Pons (tissue), 1 donor: ENCODE measurements at places on chromosomes 11 and 22.

- no peak for DNase-seq
Measured at GRCh38 chr11:120925944-120926343, 98.0 kb upstream of the TBCEL start.

DNA sequence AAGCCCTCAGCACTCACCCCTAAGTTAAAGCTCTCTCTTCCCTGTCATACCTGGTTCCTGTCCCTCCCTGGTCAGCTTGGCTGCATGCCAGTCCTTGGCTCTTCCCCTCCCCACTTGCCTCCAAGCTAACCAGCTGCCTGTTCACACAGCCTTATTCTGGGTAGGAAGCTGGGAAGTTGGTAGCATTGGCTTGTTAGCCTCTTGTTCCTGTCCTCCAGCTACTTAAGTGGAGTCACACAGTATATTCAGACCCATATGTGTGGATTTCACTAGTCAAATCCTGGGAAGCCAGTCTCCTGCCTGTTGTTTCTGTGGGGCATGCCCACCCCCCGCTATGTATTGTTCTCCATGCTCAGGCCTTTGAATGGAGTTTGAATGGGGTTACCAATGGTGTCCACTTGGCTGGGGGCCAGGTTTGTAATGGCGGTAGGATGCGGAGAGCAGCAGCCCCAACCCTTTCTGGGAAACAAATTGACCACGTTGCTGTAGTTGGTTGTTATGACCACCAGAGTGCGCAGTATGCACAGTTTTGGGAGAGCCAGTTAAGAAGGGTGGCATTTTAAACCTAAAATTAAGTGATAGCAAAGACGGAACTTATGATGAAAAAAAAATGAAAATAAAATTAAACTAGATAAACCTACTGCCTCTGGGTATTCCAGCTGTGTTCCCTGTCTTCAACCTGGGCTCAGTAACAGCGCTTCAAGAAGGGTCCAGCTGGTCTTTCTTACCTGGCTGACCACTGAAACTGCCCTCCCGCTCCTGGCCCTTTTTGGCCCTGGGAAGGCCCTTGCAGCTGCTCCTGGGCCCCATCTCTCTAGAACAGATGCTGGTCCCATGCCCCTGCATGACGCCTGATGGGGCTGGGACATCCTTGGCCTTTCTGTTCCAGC lies 10.7 kb upstream of the RPS3 start:
- DNase-seq: peak; percentile 82

DNA sequence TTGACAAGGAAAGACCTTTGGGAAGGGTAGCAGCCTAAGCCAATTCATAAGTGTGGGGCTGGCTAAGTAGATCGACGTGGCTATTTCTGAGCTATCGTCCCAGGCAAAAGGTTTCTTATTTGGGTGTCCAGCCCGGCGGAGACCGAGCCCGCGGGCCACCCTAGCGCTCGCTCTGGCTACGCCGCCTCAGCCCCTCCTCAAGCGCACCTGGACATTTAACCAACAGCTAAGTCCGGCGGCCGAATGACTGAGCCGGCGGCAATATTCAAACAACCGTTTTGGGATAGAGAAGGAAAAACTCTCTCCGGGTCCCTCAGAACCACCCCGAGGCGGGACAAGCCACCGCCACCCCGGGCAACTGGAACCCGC lies 457 bp downstream of the RNF141 start:
- peak; percentile 41 for DNase-seq

GRCh38 chr11:13141731-13142709 lies 132.9 kb downstream of the RASSF10 start:
- DNase-seq: no peak

DNA sequence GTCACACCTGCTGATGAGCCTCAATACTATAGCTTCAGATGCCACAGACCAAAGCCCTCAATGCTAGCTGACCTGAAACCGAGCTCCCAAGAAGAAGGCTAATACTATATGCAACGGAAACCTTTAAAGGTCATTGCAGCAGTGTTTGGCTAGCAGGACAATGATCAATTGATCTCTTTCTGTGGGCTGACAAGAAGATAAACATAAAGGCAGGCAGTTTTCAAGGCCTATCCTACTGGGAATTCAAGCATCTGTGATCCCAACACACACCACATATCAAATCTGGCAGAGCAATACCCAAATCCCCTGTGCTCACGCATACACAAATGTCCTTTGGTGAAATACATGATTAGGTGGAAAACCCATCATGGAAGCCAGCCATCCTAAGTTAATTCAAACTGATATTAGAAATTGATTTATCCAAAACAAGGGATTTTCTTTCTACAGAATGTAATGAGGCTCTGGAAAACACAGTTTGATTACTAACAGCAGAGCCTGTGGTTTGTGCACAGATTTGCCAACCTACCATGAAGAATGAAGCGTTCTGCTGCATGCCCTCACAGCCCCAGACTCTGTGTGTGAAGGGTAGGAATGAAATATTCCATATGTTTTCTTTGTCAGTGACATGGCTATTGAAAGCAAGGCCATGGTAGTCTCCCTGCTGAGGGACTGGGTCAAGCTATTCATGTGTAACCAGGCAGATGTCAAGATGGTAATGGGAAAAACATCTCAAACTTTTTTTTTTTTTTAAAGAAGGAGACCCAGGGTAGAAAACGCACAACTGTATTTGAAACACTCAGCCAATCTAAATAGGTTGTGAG lies 12.2 kb downstream of the LGR4 start:
- DNase-seq: no peak

GRCh38 chr11:115219376-115219775 lies 284.8 kb downstream of the CADM1 start:
- DNase-seq: no peak

GRCh38 chr22:22201930-22202343 lies 42.6 kb upstream of the VPREB1 start:
- DNase-seq: no peak

- DNase-seq: no peak
Measured at GRCh38 chr11:125425601-125426000, 70.5 kb downstream of the FEZ1 start.
